ENCODE measurements at places on chromosomes 2 and 18.
A peak's percentile ranks its signal among the peaks of the same experiment; 100 is the strongest.

DNA sequence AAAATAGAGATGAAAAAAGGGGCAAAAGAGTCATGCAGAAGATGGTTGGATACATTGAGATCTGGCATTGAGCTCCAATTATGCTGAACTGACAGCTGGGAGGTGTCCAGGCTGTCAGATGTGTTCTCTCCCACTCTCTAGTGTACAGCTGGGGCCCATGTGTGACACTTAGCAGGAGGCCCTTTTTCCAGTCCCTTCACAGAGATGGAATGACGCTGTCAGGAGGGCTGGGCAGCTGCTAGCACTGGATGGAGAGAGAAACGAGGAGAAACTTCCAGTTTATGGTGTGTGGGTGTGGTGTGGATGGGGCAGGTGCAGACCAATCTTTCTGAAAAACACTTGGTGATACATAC lies 437.7 kb upstream of the HS6ST1 start:
- no peak for DNase-seq

DNA sequence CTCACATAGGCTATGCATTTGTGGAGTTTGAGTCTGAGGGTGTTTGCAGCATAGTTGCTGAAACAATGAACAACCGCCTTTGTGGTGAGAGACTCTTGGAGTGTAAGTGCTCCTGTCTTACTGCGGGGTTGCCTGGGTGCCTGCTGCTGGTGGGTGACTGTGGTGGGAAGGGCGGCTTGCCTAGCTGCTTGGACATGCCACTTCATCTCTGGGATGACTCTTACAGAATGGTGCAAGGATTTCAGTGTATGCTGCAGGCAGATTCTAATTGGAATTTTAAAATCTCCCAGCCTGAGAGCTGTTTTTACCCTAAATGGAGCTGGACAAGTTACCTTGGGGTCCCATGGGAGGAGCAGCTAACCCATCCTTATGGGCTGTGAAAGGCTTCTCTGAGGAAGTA lies 50.1 kb downstream of the CYP27C1 start:
- no peak for DNase-seq

- no peak for DNase-seq
Measured at GRCh38 chr2:2270808-2271415, 60.2 kb downstream of the MYT1L start.

GRCh38 chr2:164992818-164993217 lies 37.5 kb upstream of the SLC38A11 start:
- DNase-seq = peak; percentile 48

- no peak for DNase-seq
Measured at GRCh38 chr2:118059919-118060478, 28.3 kb upstream of the INSIG2 start.

DNA sequence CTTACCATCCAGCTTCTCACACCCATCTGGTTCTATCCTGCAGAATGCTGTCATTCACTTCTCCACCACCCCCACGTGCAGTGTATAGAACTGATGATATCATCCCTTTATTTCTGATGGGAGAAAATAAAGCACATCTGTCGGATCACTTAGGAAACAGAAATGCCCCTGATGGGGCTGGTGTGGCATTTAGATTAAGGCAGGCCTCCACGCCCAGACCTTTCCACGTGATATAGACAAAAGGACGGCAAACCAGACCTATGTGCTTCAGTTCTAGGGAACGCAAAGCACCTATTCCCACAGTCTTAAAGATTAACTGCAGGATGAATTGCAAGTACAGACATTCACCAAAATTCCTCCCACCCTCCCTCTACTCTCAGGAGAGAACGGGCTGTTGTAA lies 27.6 kb upstream of the CABLES1 start:
- no peak for DNase-seq

DNA sequence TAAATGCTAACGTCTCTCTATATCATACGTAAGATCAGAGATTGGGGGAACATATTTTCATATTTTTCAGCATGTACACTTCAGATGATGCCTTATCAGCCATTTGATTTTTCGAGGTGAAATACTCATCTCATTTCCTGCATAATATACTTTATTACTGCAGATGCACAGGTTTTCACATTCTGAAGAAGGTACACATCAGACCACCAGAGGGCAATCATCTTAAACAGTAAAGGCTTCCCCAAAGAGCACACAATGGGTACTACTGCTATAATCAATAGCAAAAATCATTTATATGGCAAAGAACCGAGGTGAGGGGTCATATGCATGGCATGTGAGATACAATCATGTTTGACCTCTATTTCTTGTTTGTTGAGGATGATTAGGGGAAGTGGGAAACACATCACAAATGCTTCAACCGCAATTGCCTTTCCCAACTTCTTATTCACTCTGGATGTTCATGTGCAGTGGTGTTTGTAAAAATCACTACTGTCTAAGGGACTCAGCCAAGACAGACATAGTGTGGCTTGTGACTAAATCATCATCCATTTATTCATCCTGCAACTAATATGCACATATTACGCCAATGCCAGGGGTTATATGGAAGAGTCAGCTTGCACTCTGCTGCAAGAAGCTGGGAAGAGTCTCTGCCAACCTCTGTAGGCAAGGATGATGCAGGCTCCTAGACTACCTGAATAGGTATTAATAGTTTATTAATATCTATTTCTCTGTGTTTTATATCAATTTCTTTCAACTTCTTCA lies 118.7 kb downstream of the EPB41L3 start:
- peak; percentile 19 for DNase-seq

GRCh38 chr2:189076572-189076971 lies 102.4 kb downstream of the COL3A1 start:
- no peak for DNase-seq

GRCh38 chr2:63842149-63843061 lies 709 bp downstream of the UGP2 start:
- peak; percentile 7 for DNase-seq

GRCh38 chr2:188478724-188479123 lies 187.1 kb downstream of the GULP1 start:
- DNase-seq = no peak

Measured in CD4-positive, alpha-beta T cell treated with Interleukin-17A for 4 hours (primary cell).